GM23248 (cell line): ENCODE measurements at places on chromosomes 13 and 19.

GRCh38 chr13:20264271-20265018 lies 32.3 kb upstream of the GJB6 start:
- no peak for DNase-seq

DNA sequence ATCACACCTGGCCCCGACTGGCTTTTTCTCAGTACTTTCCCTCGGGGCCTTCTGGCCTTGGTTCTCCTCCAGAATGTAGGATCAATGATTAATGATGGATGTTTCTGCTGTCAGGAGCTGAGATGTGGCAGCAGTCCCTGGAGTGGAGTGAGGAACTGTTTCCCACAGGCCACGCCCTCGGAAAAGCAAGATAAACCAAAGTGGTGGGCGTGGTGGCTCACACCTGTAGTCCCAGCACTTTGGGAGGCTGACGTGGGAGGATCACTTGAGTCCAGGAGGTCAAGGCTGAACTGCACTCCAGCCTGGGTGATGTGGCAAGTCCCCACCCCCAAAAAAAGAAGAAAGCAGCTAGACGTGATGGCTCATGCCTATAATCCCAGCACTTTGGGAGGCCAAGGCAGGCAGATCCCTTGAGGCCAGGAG lies 7.1 kb upstream of the SHFL start:
- DNase-seq: no peak

DNA sequence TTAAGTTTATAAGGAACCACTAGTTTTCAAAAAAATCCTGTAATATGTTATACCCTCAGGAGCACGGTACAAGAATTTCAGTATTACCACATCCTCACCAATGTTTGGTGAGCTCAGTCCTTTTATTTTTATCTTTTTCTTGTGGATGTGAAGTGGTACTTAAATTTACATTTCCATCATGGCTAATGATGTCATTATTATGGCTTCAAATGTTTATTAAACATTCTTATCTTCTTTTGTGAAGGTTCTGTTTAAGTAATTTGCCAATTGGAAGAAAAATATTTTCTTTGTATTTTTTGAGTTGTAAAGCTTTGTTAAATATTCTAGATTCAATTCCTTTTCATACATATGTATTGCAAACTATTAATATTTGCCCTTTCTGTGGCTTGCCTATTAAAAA lies 291.0 kb downstream of the ENOX1 start:
- DNase-seq: no peak

GRCh38 chr13:113783966-113784644 lies 25.1 kb downstream of the TMEM255B start:
- no peak for DNase-seq

DNA sequence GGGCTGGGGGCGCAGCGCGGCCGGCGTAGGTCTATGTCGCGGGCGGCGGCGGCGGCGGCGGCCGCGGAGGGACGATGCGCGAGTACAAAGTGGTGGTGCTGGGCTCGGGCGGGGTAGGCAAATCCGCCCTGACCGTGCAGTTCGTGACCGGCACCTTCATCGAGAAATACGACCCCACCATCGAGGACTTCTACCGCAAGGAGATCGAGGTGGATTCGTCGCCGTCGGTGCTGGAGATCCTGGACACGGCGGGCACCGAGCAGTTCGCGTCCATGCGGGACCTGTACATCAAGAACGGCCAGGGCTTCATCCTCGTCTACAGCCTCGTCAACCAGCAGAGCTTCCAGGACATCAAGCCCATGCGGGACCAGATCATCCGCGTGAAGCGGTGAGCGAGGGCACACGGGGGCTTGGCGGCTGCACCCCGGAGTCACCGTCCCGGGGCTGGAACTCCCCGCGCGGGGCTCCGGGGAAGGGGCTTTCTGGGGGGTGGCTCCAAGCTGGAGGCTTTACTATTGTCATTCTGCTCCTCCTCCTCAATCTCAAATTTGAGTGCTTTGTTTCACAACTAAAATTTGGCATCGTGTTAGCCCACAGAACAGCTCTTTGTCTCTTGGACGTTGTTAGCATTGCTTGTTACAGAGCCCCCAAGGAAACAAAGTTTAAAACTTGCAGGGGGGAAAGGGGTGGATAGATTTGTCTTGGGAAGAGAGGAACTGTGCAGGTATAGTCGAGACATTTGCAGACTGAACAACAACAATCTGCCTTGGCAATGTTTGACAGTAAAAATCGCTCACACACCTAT lies 630 bp downstream of the RAP2A start:
- peak; percentile 62 for DNase-seq

GRCh38 chr19:9073806-9074205 lies 13.1 kb upstream of the OR1M1 start:
- no peak for DNase-seq

DNA sequence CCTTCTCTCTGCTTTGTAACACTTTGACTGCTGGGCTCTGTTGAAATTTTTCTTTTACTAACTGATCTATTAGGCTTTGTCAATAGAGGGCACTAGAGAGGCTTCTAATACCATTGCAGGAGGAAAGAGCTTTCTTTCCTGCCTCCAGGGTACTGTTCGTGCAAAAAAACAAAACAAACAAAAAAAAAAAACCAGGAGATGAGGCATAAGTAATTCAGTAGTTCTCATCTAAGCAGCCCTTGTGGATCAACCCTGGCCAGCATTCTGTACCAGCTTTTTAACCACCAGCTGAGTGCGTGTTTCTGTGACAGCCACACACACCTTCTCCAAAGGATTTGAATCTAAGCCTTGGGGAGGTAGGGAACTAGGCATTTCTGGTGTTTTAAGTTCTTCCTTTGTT lies 1707.6 kb upstream of the SLC10A2 start:
- DNase-seq: peak; percentile 50

GRCh38 chr19:10184636-10185035 lies 10.1 kb downstream of the DNMT1 start:
- DNase-seq: no peak

DNA sequence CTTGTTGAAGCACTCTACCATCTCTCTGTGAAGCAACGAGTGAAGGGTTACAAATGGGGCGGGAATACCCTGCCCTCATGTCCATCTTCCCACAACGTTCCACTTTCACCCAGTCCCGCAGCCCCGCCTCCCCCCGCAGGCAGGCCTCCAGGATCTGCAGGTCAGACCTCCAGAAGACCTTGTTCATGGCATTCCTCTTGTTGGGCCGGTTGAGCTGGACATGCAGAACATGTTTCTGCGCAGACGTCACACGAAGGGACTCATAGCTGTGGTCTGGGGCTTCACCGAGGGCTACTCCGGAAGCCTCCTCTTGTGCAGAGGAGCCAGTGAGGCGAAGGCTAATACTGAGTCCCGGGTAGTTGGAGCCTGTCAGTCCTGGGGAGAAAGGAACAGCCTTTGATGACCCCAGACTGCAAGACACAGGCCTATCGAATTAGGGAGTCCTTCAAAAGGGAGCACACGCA lies 420 bp downstream of the ECH1 start:
- DNase-seq: peak; percentile 96

- peak; percentile 5 for DNase-seq
Measured at GRCh38 chr13:39023316-39023715, 14.6 kb downstream of the PROSER1 start.

GRCh38 chr13:51122868-51123566 lies 11.9 kb upstream of the C13orf42 start:
- no peak for DNase-seq

DNA sequence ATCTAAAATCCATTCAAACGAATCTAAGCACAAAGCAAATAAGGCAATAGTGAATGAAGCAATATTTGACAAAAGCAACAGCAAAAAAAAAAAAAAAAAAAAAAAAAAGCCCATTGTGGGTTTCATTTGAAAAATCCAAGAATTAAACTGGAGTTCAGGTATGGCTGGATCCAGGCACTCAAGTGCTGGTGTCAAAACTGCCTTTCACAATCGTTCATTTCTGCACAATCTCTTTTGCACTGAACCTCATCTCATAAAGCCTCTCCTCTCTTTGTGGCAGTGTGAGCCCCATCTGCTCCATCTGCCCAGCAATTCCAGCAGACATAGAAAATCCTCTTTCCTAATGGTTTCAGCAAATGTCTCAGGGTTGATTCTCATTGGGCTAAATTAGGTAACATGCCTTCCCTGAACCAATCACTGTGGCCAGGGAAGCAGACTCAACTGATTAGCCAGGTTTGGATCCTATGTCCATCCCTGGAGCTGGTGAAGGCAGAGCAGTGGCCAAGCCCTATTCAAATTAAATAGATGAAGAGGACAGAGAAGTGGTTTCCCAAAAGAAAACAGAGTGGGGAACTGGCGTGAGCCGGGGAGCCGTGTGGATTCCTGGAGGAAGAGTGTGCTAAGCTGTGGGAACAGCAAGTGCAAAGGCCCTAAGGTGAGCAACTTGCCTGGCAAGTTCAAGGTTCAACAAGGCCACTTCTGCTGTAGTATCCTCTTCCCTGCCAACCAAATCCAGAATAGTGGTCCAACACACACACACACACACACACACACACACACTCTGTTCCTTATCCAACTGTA lies 1.2 kb upstream of the HIF3A start:
- no peak for DNase-seq
